ENCODE measurements at places on chromosomes 11 and 22. TPM values are rescaled to one million over a fixed set of nuclear protein-coding genes. Genes with fewer than 3 reads are reported as not detected.

RAB39A gene
- polyA plus RNA-seq, result 1.3 TPM

APOA4 gene
- polyA plus RNA-seq, result not detected

OR8I2 gene
- not detected for polyA plus RNA-seq

SIAE gene
- 4.5 TPM for polyA plus RNA-seq

TTC36 gene
- polyA plus RNA-seq, result 0.19 TPM

GRCh38 chr22:42346722-42347121 lies 76.3 kb upstream of the TCF20 start:
- H3K27ac ChIP-seq, result no peak overlapping the region
- H3K4me1 ChIP-seq, result peaks cover 8% of the 10 kb centered on the region
- H3K36me3 ChIP-seq, result no peaks in the 10 kb centered on the region

GRCh38 chr22:47180796-47181195 lies 418.3 kb downstream of the TBC1D22A start:
- no peaks in the 10 kb centered on the region for H3K4me1 ChIP-seq
- H3K27me3 ChIP-seq, result no peaks in the 10 kb centered on the region
- H3K27ac ChIP-seq, result no peak overlapping the region

DNA sequence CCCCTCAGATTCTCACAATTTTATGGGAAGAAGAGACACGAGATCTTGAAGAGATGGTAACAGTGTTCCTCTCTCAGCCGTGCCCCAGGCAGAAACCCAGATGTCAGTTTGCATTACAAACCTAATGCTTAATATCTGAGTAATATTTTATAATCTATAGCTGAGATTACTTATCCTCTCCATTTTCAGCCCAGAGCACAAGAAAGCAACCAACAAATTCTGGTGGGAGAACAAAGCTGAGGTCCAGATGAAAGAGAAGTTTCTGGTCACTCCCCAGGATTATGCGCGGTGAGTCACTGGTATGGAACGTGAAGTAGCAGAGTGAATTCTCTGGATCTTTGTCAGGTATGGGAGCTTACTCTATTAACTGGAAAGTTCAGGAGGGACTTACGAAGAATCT lies 884 bp downstream of the CENATAC start:
- no peak for DNase-seq
- peaks cover 3% of the 10 kb centered on the region for H3K36me3 ChIP-seq
- no peak overlapping the region for H3K4me3 ChIP-seq
- H3K4me1 ChIP-seq, result peaks cover 17% of the 10 kb centered on the region

DNA sequence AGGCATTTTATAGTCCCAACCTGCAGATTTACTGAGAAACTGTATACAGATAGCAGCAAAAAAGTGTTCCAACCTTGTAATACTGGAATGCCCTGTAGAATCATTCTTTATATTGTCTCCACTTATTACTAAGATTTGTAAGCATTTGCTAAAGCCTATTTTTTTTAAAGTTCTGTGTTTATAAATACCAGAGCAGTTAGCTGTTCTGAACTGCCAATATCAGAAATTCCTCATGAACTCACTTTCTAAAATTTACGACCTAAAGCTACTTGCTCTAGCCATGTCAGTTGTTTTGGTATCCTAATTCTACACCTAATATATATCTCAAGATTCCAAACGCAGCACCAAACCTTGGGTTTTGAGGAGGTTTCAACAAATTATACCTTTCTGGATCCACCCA lies 103.2 kb downstream of the C11orf65 start:
- peaks cover 32% of the 10 kb centered on the region for H3K36me3 ChIP-seq
- no peaks in the 10 kb centered on the region for H3K4me1 ChIP-seq
- no peaks in the 10 kb centered on the region for H3K27me3 ChIP-seq
- H3K27ac ChIP-seq, result no peak overlapping the region

DNA sequence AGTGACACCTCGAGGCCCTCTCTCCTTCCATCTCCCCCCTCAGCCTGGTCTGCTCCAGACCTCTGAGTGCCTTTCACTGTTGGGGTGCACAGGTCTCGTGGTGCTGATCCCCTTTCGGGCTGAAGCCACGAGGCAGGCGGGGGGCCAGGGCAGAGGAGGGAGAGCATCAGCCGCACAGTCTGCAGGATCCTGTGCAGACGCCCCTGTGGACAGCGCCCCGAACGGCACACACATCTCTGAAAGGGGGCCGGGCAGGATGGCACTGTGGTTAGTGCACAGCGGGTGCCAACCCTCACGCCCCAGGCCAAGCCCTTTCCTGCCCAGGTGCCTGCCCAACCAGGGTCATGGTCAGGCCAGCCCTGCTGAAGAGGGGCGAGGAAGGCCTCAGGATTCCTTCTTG lies 56.7 kb downstream of the CACNA1I start:
- H3K4me3 ChIP-seq, result no peak overlapping the region
- no peaks in the 10 kb centered on the region for H3K36me3 ChIP-seq
- peaks cover 4% of the 10 kb centered on the region for H3K4me1 ChIP-seq
- H3K27me3 ChIP-seq, result no peaks in the 10 kb centered on the region
- no peak overlapping the region for H3K27ac ChIP-seq

DNA sequence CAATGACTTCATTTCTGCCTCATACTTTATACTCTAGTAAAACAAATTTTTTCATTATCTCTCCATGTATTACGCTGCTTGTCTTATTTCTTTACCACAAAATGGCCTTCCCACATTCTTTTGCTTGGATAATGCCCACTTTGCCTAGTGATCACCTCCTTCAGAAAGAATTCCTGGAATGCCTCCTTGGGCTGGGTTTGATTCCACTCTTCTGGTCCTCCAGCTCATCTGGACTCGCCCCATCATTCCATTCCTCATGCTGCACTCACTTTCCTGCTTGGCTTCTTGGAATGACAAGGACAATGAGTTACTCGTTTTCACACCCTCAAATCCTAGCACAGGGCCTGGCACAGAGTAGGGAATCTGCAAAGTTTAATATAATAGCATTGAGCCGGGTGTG lies 475.1 kb upstream of the LARGE1 start:
- H3K36me3 ChIP-seq, result no peaks in the 10 kb centered on the region
- H3K27ac ChIP-seq, result no peak overlapping the region
- H3K27me3 ChIP-seq, result no peaks in the 10 kb centered on the region
- H3K4me1 ChIP-seq, result no peaks in the 10 kb centered on the region
- DNase-seq, result no peak
- no peak overlapping the region for H3K4me3 ChIP-seq

GRCh38 chr11:16027621-16028020 lies 328.7 kb downstream of the SOX6 start:
- H3K27me3 ChIP-seq, result no peaks in the 10 kb centered on the region
- no peaks in the 10 kb centered on the region for H3K4me1 ChIP-seq
- H3K4me3 ChIP-seq, result no peak overlapping the region
- no peaks in the 10 kb centered on the region for H3K36me3 ChIP-seq
- H3K27ac ChIP-seq, result no peak overlapping the region

DNA sequence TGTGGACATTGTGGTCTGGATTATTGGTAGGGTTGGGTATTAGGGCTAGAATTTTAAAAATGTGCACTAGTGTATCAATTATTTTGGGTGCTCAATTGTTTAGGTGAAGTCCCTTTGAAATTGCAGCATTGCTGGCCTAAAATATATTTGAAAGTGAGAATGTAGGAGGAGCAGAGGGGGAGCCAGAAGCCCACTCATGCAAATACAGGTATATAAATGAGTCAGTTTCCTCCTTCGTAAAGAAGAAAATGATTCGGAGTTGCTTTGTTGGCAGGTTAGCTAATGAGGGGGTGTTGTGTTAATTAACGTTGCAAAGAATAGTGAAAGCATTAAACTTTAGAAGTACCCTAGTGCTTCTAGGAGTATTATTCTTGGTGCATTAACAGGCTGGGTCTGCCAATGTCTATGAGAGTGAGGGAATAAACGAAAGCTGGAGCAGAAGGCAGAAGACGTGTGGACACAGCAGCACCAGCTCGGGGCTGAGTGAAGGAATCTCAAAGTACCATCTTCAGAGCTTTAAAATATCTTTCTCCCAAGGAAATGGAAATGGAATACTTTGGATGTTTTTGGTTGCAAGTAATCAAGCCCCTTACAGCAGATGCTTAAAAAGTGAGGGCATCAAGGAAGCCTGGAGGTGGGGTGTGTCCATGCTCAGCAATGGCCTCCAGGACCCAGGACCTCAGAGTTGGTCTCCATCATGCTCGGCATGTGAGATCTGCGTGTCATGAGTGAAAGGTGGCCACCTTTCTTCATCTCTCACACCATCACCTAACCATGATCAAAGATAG lies 522.9 kb downstream of the NTM start:
- DNase-seq, result no peak
- H3K27me3 ChIP-seq, result no peaks in the 10 kb centered on the region
- no peaks in the 10 kb centered on the region for H3K36me3 ChIP-seq
- no peak overlapping the region for H3K27ac ChIP-seq
- H3K4me1 ChIP-seq, result no peaks in the 10 kb centered on the region
- H3K4me3 ChIP-seq, result no peak overlapping the region

GRCh38 chr11:65382804-65383368 lies 440 bp upstream of the SLC25A45 start:
- H3K36me3 ChIP-seq, result peaks cover 8% of the 10 kb centered on the region
- no peak for DNase-seq
- peak overlapping the region; percentile 91 for H3K27ac ChIP-seq
- H3K27me3 ChIP-seq, result no peaks in the 10 kb centered on the region
- H3K4me3 ChIP-seq, result peak overlapping the region; percentile 67

DNA sequence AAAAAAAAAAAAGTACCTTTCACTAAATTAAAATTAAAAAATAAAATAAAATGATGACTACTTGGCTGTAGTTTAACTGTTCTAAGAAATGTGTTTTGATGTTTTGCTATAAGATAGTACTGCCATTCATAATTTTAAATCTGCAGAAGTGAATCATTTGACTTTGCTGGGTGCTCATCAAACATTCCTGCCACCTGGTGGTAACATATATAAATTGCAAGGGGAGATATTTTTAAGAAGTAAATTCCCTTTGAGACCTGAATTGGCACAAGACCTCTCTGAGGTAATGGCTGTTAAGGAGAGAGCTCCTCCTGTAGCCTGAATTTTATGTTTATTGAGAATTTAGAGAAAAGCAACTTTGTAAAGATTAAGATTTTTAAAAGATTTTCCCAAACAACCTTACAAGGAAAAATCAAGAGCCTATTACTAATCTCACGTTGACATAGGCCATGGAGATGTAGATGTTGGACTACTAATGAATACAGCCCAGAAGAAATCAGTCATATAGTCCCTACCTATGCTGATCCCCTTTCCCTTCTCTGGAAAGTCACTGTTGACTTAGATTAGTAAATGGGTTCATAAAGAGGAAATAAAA lies 11.9 kb upstream of the NARS2 start:
- H3K4me1 ChIP-seq, result no peaks in the 10 kb centered on the region
- DNase-seq, result no peak
- no peak overlapping the region for H3K27ac ChIP-seq
- H3K4me3 ChIP-seq, result no peak overlapping the region

- no peaks in the 10 kb centered on the region for H3K27me3 ChIP-seq
- DNase-seq, result no peak
- H3K36me3 ChIP-seq, result no peaks in the 10 kb centered on the region
These were observed 29.8 kb downstream of the LIF start for GRCh38 chr22:30216710-30217109.

DNA sequence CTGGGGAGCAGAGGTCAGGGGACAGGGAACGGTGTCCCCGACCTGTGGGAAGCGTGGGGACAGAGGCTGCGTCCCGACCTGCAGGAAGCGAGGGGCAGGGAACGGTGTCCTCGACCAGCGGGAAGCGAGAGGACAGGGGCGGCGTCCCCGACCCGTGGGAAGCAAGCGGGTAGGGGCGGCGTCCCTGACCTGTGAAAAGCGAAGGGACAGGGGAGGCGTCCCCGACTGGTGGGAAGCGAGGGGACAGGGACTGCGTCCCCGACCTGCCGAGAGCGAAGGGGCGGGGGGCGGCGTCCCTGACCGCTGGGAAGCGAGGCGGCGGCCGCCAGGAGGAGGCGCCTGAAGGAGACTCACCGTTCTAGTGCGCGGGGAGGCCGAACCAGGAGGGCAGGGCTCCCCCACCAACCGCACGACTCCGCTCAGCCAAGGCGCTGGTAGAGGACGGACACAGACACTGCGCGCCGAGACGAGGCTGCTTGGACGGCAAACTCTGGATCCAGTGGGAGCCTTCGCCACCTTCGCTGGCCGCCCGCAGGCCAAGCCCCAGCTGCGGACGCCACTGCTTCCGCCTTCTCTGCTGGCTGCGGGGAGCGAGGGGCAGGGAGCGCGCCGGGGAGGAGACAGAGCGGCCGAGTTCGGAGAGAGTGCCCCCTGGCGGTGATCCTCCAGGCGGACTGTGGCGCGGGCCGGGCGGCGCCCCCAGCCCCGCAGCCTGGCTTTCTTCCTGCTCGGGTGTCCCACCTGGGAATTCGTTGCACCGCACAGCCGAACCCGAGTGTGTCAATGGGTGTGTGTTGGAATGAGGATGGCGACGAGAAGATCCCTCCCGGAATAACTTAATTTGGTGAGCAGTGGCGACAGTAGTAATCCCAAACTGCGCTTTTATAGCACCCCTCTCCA lies at the start of gene TRAF6:
Gene TRAF6, minus strand, starts transcription at position 579 of the 900 bp plus-strand sequence. CDS start 8,757 bp downstream, outside the sequence.
- peaks cover 16% of the 10 kb centered on the region for H3K4me1 ChIP-seq
- H3K36me3 ChIP-seq, result no peaks in the 10 kb centered on the region
- peak within 1 kb of the TSS; percentile 86 for H3K27ac ChIP-seq
- H3K4me3 ChIP-seq, result peak within 1 kb of the TSS; percentile 73

- no peak overlapping the region for H3K4me3 ChIP-seq
- H3K27ac ChIP-seq, result no peak overlapping the region
- no peaks in the 10 kb centered on the region for H3K36me3 ChIP-seq
- H3K27me3 ChIP-seq, result peaks cover 38% of the 10 kb centered on the region
These were observed 1.6 kb downstream of the THY1 start for GRCh38 chr11:119421351-119421750.

DNA sequence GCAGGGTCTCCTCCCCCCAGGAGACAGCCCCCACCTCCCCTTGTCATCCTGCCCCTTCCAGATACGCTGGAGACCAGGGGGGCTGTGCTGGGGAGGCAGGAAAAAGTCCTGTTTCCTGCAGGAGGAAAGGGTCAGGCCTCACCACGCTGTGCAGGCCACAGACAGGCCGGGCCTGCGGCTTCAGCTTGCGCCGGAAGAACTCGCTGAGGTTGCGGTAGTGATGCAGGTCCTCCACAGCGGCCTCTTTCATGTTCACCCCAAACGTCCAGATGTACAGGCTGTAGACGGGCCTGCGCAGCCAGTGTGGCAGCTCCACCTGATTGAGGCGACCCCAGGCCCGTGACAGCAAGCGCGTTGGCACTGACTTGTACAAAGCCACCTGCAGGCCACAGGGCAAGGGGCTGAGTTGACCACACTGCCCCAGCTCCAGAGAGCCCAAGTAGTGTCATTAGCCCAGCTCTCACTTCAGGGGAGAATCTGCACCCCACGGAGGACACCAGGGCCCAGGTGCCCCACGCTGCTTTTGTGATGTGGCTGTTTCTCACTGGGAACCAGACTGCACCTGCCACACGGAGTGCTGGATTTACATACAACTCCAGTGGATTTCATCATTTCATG lies 40.4 kb downstream of the PISD start:
- H3K27ac ChIP-seq, result no peak overlapping the region
- DNase-seq, result no peak
- H3K36me3 ChIP-seq, result peaks cover 53% of the 10 kb centered on the region
- no peak overlapping the region for H3K4me3 ChIP-seq

All from B cell (primary cell).